GM13976 (cell line): ENCODE measurements at places on chromosomes 6 and 20.
A peak's percentile ranks its signal among the peaks of the same experiment; 100 is the strongest.

- DNase-seq, result no peak
Observed at GRCh38 chr6:19845266-19846041, 8.3 kb downstream of the ID4 start.

GRCh38 chr20:56949318-56949717 lies 317.1 kb downstream of the BMP7 start:
- no peak for DNase-seq

GRCh38 chr6:53611889-53612288 lies 53.7 kb downstream of the KLHL31 start:
- DNase-seq, result no peak

- DNase-seq, result peak; percentile 44
Observed at GRCh38 chr6:11712760-11713159, 65.8 kb downstream of the ADTRP start.

GRCh38 chr6:35492974-35493284 lies 4.0 kb downstream of the TEAD3 start:
- DNase-seq, result no peak

DNA sequence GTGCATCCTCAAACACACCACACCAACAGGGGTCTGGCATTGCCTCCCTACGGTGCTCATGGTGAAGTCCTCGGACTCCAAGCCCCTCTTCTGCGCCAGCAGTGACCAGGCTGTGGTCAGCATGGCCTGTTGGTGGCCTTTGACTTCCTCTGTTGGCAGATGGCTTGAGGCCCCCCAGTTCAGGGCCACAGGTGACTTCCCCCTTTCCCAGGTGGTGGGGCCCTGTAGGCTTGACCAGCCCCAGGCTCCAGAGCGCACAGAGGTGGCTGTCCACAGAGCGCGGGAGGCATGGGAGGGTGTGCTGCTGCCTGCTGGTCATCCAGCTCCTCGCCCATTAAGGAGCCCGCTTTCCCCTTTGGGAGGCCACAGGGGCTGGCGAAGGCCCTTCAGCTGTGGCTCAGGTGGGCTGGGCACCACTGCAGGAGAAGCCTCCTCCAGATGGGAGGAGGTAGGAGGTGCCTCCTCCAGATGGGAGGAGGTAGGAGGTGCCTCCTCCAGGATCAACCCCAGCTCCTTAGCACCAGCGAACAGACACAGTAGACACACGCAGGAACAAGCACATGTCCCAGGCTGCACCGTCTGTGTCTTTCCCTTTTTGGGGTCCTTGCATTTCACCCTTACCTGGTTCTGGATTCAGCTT lies 52.1 kb upstream of the BHLHE23 start:
- no peak for DNase-seq

DNA sequence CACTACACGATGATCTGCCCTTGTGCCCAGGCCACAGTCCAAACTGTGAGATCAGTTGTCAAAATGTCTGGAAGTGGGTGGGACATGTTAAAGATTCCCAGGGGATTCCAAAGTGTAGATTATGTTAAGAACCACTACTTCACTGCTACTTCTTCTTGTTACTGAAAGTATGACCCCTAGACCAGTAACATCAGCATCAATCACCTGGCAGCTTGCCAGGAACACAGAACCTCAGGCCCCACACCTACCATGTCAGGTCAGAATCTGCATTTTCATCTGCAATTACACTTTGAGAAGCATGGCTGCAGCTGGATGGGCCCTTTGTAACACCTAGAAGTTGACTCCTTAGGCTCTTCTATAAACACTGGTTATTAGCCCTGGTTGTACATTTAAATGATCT lies 36.1 kb downstream of the RFPL4B start:
- no peak for DNase-seq

DNA sequence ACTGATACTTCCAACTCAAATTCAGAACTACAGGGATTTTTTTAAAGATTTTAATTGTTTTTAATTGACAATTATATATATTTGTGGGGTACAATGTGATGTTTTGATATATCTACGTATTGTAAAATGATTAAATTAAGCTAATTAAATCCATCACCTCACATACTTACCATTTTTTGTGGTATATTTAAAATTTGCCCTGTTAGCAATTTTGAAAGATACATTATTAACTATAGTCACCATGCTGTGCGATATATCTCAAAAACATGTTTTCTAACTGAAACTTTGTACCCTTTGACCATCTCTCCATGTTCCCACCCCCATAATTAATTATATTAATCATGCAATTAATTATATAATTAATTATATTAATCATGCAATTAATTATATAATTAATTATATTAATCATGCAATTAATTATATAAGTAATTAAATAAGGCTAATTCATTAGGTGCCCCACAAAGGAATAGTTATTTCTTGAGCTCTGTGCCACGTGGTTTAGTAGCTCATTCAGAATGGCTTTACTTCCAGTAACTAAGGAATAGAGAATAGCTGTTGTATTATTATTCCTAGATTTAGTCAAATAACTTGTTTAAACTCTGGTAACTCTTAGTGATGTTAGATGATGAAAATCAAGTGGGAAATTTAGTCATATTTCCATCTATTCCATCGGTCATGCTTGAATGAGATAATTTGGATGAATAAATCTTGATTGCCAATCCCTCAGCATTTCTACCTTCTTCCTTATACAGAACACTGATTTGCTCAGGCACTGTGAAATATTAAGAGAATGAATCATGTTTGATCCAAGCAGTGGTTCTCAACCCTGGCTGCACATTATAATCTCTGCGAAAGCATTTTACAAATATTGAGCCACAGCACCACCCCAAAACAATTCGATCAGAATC lies 25.1 kb downstream of the LOC128125822 start:
- no peak for DNase-seq

DNA sequence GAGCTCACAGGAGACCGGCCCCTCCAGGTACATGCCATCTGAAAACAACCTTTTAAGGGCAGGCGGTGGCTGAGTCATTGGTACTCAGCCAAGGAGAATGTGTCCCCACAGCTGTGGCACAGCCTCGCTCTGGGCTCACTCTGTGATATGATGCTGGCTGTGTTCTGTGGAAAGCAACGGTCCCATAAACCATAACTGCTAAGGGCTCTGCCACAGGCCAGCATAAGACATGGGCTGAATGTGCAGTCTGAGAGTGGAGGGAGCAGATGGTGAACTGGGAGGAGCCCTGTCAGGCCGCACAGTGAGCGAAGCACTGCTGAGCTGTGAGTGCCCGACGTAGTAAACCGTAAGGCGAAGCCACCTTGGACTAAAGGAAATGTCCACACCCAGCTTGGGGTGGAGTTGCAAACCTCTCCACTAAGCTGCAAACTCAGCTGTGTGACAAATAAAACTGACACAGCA lies 375.8 kb downstream of the THBS2 start:
- DNase-seq, result no peak

- DNase-seq, result peak; percentile 57
Observed at GRCh38 chr6:99189823-99190721, 159.4 kb downstream of the FAXC start.

- DNase-seq, result no peak
Observed at GRCh38 chr6:36556281-36556680, 9.0 kb upstream of the STK38 start.

DNA sequence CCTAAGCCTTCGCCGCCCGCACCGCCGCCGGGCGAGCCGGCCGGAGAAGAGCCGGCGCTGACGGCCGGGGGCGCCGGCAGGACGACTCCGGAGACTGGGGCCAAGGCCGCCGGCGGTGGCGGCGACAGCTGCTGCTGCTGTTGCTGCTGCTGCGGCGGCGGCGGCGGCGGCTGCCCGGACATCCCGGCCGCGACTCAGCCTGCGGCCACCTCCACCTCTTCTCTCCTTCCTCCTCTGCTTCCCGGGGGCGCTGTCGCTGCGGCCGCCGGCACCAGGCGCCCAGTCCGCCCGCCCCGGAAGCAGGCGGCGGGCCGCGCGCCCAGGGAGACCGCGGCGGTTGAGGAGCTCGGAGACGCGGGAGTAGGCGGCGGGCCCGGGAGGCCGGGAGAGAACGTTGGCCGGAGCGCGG lies 307 bp downstream of the RANBP9 start:
- no peak for DNase-seq

DNA sequence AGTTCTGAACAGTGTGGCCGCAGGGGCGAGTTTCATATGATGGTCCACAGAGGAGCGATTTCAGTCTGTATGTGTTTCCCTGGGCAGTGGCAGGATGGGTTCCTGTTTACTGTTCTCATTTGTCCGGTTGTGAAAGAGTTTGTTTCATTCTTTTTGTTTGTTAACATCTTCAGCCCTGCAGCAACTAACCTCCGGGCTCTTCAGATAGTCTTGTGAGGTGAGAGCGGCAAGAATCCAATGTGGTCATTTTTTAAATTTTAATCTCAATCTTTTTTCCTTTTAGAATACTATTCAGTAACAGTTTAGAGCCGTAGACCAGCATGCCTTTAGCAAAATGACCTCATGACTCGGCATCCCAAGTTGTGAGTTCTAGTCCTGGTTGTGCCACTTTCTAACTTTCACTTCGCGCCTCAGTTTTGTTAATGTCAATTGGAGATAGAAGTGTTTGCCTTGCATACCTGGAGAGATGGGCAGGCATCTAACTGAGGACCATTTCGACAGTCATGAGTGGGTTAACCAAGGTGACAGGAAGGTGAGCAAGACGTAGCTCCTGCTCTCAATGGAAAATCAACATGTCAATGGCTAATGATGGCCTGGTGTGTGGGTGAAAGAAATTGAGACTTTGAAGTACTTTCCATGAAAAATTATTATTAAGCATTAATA lies 38.5 kb upstream of the PXDC1 start:
- DNase-seq, result no peak

- DNase-seq, result no peak
Observed at GRCh38 chr20:57966620-57967019, 256.8 kb upstream of the PMEPA1 start.

- DNase-seq, result no peak
Observed at GRCh38 chr6:158569036-158569435, 9.1 kb downstream of the TMEM181 start.

- no peak for DNase-seq
Observed at GRCh38 chr6:165767228-165767627, 104.2 kb upstream of the PDE10A start.

GRCh38 chr20:11891077-11891775 lies 26.5 kb upstream of the BTBD3 start:
- peak; percentile 45 for DNase-seq

DNA sequence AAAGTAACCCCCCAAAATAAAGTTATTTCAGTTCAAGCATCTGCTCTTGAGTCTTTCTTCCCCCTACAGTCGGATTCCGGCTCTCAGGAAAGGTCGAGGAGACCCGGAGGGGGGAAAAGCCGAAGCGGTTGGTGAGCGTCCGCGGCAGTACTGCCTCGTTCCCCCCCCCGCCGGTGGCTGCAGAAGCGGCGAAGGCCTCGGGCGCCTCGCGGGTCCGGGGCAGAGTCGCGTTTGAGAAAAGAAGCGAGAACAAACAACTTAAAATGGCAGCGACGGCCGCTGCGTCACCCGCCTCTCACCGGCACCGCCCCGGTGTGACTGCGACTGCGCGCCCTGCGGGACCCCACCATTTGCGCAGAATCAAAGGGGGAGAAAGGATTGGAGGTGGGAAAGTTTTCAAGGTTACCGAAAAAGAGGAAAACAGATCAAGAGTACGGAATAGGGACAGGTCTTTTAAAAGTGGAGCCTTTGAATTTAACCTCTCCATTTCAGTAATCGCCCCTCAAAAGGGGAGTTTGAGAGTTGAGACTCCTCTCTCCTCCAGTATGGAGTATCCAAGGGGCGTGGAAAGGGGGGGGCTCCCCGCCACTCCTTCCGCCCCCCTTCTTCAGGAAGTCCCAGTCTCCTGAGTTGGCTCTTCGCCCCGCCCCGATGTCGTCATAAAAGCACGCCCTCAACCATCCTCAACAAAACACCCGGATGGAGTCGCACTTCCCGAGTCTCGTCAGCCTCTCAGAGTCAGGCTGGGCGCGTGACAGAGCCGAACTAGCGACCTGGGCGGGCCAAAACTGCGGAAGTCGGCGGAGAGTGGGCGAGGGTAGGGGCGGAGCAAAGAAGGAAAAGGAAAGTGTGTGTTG lies 1.9 kb upstream of the C6orf62 start:
- DNase-seq, result peak; percentile 97

- no peak for DNase-seq
Observed at GRCh38 chr20:8330319-8330784, 198.3 kb downstream of the PLCB1 start.

DNA sequence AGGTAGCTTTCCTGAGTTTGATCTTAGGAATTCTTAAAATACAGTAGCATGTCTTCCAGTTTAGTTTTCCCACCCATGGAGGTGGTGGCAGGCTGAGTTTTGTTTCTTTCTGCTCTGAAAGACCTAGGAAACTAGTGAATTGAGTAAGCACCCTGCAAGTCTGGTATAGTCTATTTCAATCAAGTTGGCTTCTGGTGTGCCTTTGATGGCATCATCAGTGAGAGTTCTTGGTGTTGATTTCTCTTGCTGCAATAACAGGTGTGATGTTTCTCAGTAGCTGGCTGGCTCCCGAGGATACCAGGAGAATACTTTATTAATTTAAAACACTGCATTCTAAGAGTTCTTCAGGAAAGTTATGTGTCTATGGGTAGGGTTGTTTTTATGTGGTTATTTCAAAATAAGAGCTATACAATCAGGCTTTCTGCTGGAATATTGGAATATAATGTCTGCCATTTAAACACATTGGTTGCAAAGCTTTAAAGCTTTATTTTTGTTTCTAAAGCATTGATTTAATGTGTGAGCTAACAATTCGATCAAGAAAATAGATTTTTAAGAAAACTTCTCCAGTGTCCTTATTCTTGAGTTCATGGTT lies 19.0 kb downstream of the VAPB start:
- peak; percentile 42 for DNase-seq

DNA sequence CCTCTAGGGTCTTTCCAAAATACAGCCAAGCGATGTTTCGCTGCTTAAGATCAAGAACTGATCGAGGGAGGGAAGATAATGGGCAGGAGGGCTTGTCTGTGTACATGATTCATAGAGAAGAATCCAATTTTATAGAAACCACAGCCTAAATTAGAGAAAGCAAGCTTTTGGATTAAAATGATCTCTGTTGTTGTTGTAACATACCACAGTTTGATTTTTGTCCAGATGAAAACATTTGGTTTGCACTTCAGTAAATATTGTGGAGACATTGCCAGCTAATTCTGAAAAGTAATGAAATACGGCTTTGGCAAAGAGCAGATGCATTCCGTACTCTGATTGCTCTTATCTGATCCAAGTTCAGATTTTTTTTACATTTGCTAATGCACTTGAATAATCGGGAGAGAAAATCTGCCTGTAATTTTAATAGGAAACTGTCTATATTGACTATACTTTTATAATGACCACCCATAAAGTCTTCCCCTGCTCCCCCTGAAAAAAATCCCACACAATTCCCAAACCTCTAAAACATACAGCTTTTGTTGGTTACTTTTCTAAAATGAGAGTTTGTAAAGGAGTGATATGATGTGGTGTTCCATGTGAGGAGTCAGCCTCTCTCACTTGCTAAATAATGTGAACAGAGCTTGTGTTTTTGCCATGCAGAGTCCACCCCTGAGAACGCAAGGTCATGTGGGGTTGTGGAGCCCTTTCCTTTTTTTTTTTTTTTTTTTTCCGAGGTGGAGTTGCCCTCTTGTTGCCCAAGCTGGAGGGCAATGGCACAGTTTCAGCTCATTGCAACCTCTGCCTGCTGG lies 199.9 kb downstream of the DTNBP1 start:
- no peak for DNase-seq

DNA sequence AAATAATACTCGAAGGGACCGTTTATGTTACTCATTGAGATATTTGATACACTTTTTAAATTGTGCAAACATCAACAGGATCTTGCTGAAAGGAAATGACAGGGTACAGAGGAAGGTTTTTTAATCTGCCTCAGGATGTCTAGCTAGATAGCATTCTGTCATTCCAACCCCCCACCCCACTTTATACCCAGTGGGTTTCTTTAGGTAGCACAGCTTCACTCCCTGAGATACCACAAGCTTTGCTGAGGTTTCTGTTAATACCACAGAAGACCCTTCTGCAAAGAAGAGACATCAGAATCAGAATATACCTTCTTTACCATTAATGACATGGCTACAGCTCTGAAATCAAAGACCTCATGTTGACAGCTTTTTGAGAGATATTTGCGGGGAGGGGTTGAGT lies 1.3 kb downstream of the PHACTR2 start:
- DNase-seq, result no peak
